ENCODE measurements at places on chromosomes 1 and 21.
A peak's percentile ranks its signal among the peaks of the same experiment; 100 is the strongest.

DNA sequence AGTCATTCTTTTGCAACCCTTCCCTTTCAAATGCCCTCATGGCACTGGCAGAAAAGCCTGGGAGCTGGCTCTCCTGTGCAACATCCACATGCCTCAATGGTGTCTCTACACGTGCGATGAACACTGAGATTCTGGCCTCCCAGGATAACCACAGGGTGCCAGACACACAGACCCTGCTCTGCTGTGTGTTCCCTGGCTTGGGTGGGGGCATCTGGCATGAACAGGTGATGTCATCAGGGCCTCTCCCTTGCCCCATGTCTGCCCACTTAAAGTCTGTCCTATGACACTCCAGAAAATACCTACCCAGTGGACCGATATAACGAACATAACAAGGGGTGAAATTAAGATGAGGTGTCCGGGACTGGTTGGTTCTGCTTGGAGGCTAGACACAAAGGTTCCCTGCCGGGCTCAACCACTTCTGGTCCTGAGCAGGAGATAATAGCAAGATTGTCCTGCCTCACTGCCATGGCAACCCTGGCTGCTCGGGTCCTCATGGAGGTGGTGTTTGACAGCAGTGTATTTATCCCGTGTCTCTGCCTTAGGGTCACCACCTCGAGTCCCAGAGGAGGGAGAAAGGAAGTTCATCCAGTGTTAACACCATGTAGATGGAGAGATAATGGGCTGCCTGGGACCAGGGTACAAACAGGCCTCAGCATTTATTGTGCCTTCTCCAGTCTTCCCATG, 19.3 kb downstream of the INSRR start:
- DNase-seq: no peak

DNA sequence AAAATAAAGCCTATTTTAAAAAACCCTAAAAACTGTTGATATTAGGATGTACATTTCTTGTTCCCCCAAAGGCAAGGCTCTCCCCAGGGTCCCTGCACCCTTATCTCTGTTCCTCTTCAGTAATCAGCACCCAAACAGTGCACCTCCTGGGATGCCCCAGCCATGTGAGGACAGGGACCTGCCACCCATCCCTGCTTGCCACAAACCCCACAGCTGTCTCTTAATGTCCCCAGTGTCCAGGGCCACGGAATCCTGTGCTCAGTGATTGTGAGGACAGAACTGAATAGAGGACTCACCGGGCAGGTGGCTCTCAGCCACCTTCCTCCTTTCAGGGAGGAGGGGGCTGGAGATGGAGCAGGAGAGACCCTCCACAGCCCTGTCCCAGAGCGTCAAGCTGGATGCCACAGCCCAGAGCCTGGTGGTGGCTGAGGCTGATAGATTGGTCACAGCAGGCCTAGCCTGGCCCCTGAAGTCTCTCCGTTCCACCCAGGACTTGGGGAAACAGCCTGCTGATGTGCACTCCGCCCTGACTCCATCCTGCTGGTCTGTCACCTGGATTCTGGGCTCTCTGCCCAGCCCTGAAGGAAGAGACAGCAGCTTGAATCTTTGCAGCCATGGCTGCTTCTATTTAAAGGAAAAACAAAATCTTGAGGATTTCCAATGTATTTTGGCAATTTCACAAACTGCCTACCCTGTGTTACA, 23.1 kb downstream of the RNF187 start:
- DNase-seq: no peak

- no peak for DNase-seq
Observed at GRCh38 chr1:245441689-245442088, 286.9 kb downstream of the KIF26B start.

DNA sequence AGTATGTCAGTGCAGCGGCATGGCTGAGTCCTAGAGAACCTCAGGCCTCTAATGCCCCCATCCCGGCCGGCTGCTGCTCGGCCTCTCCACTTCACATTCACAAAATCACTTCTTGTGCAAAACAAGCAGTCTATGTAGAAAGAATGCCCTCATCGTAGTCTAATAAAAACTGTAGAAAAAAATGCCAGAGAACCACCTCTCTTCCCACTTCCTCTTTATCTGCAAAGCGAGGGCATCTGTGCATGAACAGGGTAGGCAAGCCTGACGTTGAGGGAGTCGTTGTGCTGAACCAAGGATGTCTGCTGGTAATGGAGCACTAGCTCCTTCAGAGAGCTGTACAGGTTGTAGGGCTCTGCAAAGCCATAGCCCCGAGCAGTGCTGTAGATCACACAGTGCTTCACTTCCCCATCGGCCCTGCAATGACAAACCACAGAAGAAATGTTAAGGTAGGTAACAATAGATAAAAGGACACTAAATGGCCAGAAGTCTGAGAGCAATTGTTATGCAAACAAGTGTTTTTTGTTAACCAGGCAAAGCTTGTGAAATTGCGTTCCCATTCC, 88.9 kb downstream of the PIK3R3 start:
- DNase-seq: peak; percentile 83
